EL (cell line): ENCODE measurements at places on chromosomes 1 and 21.

GRCh38 chr1:212229654-212230053 lies 55.6 kb upstream of the PPP2R5A start:
- peak; percentile 67 for DNase-seq

GRCh38 chr1:117802531-117803257 lies 126.7 kb downstream of the GDAP2 start:
- DNase-seq = no peak

DNA sequence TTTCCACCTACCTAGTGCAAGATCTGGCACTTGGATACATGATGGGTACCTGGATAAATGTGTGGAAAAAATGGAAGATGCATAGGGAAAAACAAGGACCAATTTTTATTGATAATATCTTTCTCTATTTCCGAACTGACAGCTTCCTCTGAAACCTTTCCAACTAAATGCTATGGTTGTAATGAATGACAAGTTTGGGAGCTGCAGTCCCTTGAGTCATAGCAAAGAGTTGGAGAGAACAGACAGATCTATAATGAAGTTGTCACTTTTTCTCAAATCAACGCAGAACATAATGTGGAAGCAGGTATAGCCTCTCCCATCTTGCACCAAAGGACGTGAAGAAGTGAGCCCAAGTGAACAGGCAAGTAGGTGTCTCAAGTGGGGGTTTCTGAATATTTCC lies 296.5 kb upstream of the KAZN start:
- no peak for DNase-seq

GRCh38 chr1:246214708-246215509 lies 292.2 kb downstream of the SMYD3 start:
- peak; percentile 94 for DNase-seq

DNA sequence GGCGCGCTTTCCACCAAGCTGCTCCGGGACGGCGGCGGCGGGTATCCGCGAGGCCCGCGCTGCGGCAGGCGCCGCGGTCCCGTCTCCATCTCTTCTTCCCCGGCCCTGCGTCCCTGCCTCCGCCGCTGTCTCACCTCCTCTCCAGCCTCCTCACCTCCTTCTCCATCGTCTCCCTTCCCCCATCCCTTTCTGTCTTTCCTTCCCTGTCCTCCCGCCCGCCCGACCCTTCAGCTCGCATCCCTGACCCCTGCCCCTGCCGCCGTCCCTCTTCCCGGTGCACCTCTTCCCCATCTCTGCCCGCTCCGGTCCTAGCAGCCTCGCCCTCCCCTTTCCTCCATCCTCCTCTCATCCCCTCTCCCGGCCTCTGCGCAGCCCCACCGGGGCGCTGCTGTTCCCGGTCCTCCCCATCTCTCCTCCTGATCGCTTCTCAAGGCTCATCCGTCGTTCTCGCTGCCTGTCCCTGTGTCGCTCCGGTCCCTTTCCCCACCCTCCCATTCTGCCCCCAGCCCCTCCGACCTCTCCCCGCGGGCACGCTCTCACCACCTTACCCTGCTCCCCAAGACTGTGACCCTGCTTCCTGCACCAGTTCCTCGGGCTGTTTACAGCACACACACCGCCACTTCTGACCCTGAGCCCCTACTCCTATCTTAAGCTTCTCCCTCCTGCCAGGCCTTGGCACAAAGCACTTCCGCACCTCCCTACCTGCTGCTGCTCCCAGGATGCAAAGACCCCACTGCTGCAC lies 760 bp upstream of the NPHP4 start:
- DNase-seq = peak; percentile 32

DNA sequence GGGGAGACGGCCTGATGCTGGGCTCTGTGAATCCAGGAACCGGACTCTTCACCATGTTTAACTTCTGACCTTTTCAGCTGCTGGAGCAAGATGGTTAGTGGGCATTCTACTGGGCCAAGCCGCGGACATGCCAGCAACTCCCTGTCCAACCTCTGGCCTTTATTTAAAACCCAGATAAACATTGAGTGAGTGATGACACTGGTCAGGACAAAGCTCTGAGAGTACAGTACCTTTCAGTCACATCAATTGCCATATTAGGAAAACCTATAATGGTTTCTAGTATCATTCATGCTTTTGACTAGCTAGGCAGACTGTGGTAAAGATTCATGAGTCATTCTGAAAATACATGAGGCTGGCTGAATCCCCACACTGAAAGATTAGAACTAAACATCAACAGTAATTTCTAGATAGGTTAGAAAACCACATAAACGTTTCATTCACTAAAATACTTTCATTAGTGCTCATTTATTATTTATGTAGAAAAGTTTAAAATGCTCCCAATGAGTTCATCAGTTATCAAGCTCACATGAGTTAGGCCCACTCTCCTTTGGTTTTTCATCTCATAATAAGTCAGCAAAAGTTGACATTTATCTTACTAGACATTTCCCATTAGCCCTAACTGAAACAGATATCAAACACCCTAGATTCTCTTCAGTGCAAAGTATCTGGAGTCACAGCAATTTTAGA lies 7.1 kb upstream of the ACTA1 start:
- DNase-seq = peak; percentile 69

- DNase-seq = no peak
Observed at GRCh38 chr1:153553096-153553495, 4.0 kb upstream of the S100A3 start.
